G401 (cell line): ENCODE measurements at places on chromosomes 7 and 10. TPM values are rescaled to one million over a fixed set of nuclear protein-coding genes. Genes with fewer than 3 reads are reported as not detected.

The TRPV6 gene
- total RNA-seq: not detected in 2 replicates

The GIMAP5 gene
- not detected in 2 replicates for total RNA-seq

The FKBP9 gene
- 87.3 and 89.2 TPM in 2 replicates for total RNA-seq

The SPDYE16 gene
- not detected in 2 replicates for total RNA-seq

The SLC26A3 gene
- not detected in 2 replicates for total RNA-seq

The HABP2 gene
- total RNA-seq: not detected in 2 replicates

The BAIAP2L1 gene
- total RNA-seq: 18.8 and 23.3 TPM in 2 replicates

The CPVL gene
- not detected in 2 replicates for total RNA-seq

The SUN3 gene
- 0.54 TPM in 1 of 2 replicates, not detected in the other for total RNA-seq

The ERVW-1 gene
- total RNA-seq: not detected in 2 replicates

The ZCCHC24 gene
- total RNA-seq: 6.8 and 10.8 TPM in 2 replicates

The MYOZ1 gene
- total RNA-seq: 1.2 TPM in 1 of 2 replicates, not detected in the other

The LRRC17 gene
- 0.58 and 2.1 TPM in 2 replicates for total RNA-seq

The INHBA gene
- total RNA-seq: not detected in 2 replicates

The TMEM168 gene
- 5.6 and 15.1 TPM in 2 replicates for total RNA-seq

The GDF10 gene
- not detected in 2 replicates for total RNA-seq

The TRIM50 gene
- not detected in 2 replicates for total RNA-seq

The SCRN1 gene
- total RNA-seq: 77.4 and 101 TPM in 2 replicates

The FAM24A gene
- not detected in 2 replicates for total RNA-seq

The ECHDC3 gene
- total RNA-seq: 0.78 and 0.86 TPM in 2 replicates

The AKR1C3 gene
- 1.4 TPM in 1 of 2 replicates, not detected in the other for total RNA-seq

The CRYGN gene
- not detected in 2 replicates for total RNA-seq

The LRRC4 gene
- total RNA-seq: 0.10 and 0.12 TPM in 2 replicates

The MAGI2 gene
- total RNA-seq: not detected in 2 replicates

The RBP3 gene
- not detected in 2 replicates for total RNA-seq

The CDHR3 gene
- 1.8 TPM in 1 of 2 replicates, not detected in the other for total RNA-seq

The BTBD16 gene
- total RNA-seq: not detected in 2 replicates

The IFT22 gene
- total RNA-seq: 55.0 and 55.9 TPM in 2 replicates

The MBLAC1 gene
- 1.7 and 2.9 TPM in 2 replicates for total RNA-seq

The CREB5 gene
- 0.12 and 0.20 TPM in 2 replicates for total RNA-seq

The PDSS1 gene
- total RNA-seq: 11.2 and 20.2 TPM in 2 replicates

The FANK1 gene
- total RNA-seq: 3.1 and 4.8 TPM in 2 replicates

The ELN gene
- total RNA-seq: 0.20 TPM in 1 of 2 replicates, not detected in the other

The HMX2 gene
- total RNA-seq: not detected in 2 replicates

The TYSND1 gene
- 29.9 and 30.4 TPM in 2 replicates for total RNA-seq

The HTR5A gene
- not detected in 2 replicates for total RNA-seq

The OPN1SW gene
- not detected in 2 replicates for total RNA-seq

The HSPA12A gene
- 0.18 and 0.47 TPM in 2 replicates for total RNA-seq

The NYAP1 gene
- total RNA-seq: 17.3 and 23.0 TPM in 2 replicates

The GBX1 gene
- 0.37 TPM in 1 of 2 replicates, not detected in the other for total RNA-seq

The PRPS1L1 gene
- total RNA-seq: not detected in 2 replicates

The SLIT1 gene
- total RNA-seq: 0.06 and 0.20 TPM in 2 replicates

The KIAA1217 gene
- total RNA-seq: 0.31 and 2.1 TPM in 2 replicates

The SPDYE9 gene
- total RNA-seq: not detected in 2 replicates

The TMEM236 gene
- total RNA-seq: not detected in 2 replicates

The RAMP3 gene
- total RNA-seq: not detected in 2 replicates

The LRWD1 gene
- 60.6 and 75.4 TPM in 2 replicates for total RNA-seq
